ENCODE measurements at places on chromosomes 2 and 18.

DNA sequence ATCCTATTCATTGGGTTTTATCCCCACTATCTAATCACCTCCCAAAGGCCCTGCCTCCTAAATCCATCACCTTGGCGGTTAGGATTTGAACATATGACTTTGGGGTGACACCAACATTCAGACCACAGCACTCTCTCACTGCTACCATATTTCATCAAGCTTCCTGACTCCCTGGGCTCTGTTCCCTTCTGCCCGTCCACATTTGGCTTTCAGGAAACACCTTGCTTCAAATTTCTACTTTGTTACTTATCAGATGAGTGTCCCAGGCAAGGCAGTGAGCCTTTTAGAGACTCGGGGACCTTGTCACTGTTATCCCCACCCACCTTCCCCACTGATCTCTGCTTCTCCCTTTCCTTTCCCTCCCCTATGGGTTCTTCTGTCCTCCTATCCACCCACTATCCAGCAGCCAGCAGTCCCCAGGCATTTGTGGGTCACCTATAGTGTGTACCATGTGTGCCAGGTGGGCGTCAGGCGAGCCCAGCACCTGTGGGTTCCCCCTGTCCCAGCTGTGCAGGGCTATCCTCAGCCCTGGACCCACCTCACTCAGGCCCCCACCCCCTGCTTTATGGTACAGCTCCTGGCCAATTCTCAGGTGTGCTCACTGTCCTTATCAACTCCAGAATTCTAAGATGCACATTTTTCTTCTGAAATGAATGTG, 230.9 kb downstream of the LOXHD1 start:
- DNase-seq = no peak

- no peak for DNase-seq
Observed at GRCh38 chr2:144233317-144233716, 286.6 kb downstream of the ZEB2 start.

DNA sequence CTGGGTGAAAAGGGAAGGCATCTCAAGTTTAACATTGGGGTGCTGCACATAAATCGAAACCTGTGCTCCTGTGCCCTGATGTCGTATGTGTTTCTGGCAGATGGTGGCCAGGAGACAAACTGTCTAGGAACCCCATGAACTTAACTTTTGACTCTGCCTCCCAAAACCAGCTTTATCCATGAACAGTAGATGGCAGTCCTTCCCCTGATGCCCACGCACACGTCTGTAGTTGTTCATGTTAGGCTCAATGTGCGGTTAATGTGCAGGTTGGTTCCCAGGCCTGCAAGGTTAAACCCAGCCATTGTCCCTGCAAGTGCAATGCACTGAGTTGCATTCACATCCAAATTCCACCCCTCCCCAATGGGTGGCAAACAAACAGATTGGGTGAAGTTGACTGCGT, 44.1 kb upstream of the SIX3 start:
- no peak for DNase-seq

GRCh38 chr2:98701230-98701629, 29.7 kb downstream of the MGAT4A start:
- no peak for DNase-seq

DNA sequence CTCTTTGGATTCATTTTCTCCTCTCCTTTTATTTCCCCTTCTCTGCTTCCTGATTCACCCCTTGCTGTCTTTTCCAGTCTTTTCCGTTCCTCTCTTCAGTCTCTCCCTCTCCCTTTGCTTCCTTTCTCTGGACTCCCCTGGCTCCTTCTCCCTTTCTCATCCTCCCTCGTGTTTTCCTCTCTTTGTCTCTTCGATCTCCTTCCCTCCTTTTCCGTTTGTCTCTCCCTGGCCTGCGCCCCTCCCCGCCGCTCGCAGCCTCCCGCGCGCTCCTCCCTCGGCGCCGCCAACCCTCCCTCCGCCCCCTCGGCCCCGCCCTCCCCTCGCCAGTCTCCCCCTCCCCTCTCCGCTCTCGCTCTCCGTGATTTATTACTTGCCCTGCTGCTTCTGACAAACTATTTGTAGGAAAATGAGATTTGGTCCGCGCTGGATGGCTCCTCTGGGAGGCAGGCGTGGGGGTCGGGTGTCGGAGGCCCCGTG, 46.0 kb upstream of the PAX8 start:
- DNase-seq = no peak

DNA sequence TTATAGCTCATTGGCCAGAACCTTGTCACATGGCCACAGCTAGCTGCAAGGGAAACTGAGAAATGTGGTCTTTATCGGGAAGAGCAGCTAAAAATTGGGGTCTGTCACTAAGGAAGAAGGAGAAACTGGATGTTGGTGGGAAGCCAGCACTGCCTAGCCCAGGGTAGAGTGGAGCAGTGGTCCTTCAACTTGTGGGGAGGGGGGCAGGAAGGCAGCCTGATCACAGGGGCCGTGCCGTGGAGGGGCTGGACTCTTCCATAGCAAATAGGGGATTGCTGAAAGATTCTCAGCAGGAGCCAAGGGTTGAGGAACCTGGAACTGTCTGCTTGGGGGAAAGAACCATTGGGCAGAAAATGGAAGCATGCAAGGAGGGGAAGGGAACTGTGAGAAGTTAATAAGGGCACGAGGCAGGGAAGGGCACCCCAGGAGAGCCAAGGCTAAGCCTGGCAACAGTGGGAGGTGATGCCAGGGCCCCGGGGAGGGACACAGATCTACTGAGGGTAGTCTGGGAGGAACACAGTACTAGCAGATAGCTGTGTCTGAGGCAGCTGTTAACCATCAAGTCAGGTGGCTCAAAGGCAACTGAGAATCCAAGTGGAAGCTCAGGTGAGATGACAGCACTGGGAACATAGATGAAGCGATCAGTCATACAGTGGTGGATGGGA, 5.9 kb upstream of the NEURL3 start:
- DNase-seq = no peak

DNA sequence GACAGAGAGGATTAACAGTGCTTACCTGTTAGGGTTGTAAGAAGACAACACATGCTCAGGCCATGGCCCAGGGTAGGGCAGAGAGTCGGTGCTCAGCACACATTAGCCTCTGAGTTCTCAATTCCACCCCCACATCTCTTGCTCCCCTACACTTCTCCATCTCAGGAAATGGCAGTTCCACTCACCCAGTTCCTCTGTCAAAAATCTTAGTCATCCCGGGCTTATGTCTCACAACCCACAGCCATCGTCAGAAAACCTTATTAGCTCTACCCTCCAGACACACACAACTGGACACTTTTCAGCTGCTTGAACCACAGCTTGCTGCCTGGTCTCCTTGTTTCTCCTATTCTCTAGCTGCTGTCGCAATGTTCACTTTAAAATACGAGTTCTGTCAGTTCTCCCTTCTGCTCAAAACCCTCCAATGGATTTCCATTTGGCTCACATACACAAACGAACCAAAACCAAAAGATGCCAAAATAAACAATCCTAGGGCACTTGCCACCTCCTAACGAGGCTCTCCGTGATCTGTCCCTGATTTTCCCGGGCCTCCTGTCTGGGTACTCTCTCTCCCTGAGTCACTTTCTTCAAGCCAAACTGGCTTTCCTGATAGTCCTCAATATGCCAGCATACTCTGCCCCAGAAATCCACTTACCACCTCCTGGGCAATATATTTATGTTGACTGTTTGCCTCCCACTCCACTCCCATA, 89.7 kb downstream of the KCTD1 start:
- no peak for DNase-seq

DNA sequence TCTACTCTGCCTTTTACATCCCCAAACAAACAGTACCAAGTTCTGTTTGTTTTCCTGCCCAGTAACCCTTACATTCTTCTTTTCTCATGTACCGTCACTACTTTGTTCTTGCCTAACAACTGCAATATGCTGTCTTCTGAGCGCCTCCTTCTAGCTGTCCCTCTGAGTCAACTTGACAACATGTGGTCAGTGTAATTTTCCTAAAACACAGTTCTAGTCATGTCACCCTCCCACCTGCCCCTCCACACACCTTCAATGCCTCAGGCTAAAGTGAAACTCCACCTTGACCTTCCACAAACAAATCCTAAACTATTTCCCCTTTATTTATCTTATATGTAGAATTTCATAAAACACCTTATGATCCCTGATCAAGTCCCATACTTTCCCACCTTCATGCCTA, 124.6 kb upstream of the CD302 start:
- no peak for DNase-seq

DNA sequence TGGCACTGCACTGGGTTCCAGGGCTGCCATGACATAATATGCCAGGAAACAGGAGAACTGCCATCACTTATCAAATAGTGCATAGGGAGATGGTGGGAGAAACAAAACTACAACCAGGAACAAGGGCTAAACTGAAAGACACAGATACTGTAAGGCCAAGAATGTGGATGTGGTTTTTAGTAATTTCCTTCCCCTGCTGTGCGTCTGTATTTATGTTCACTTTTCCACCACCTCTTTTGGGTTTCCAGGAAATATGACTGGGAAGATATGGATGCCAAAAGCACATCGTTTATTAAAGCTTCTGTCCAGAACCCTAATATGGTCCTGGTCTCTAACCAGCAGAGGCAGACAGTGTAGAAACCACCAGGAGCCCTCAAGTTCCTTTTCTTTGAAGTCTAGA, 759.7 kb upstream of the FANCL start:
- no peak for DNase-seq

- DNase-seq = no peak
Observed at GRCh38 chr2:121095257-121096080, 189.5 kb downstream of the TFCP2L1 start.

DNA sequence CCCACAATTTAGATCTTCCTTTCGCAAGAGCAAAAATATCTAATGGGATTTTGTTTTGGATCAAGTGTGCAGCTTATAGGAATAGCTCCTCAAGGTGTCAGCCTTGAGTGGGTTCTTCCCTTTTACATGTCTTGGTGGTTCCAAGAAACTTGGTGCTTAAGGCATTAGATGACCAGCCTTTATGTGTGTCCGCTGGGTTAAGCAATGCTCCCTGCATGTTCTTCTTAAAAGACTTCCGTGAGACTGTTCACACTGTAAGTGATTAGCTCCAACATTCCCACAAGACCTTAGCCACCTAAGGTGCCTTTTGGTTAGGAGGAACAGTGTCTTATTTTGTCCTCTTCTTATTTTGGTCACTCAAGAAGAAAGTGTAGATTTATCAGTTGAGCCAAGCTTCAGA, 44.3 kb upstream of the GPR39 start:
- no peak for DNase-seq

DNA sequence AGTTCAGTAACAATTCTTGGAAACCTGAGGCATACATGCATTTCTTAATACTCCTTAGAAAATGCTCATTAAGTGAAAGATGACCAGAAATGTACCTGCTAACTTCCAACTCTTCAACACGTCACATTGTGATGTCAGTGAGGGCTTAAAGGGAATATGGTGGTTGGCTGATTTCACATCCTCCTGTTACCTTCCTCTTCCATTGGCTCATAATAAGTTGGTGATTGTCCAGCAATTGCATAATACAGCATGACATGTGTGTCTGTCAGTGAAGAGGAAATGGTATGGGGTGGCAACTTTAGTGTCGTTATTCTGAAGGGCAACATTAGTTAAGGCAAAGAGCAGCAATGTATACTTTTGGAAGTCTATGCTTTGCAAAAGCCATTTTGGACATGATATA, 26.0 kb downstream of the PLEK start:
- DNase-seq = no peak

- no peak for DNase-seq
Observed at GRCh38 chr2:197555467-197555866, 39.6 kb downstream of the MOB4 start.

DNA sequence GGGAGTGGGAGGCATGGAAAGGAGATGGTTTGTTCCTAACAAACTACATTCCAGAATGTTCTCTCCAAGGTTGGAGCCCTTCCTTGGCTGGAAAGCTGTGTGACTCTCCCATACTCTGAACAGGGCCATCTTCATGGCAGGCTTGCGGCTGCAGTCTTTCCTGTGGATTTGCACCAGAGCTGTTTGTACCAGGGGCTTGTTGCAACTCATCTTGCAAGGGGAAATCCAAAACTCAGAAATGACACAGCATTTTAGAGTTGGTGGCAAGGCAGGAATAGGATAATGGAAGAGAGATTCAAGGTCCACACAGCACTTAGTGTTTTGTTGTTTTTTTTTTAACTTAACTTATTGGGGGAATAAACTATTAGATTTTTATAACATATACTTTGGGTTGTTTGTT, 73.7 kb upstream of the ZNF516 start:
- DNase-seq = no peak

DNA sequence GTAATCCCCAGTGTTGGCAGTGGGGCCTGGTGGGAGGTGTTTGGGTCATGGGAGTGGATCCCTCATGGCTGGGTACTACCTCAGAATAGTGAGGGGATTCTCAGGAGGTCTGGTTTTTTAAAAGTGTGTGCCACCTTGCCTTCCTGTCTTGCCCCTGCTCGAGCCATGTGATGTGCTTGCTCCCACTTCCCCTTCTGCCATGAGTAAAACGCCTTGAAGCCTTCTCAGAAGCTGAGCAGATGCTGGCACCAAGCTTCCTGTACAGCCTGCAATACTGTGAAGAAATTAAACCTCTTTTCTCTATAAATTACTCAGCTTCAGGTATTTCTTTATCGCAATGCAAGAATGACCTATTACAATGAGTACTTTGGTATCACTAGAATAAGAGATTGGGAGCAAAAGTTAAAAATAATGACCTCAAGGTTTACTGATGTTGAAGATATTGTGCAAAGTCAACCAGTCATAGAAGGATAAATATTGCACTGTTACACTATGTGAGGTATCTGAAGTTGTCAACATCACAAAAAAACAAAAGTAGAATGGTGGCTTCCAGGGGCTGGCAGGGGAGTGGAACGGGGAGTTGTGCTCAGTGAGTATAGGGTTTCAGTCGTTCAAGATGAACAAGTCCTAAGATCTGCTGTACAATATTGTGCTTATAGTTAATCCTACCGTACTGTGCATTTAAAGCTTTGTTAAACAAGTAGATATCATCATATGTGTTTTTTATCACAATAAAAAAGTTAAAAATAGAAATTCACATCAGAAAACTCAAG, 938.3 kb upstream of the CNTNAP5 start:
- DNase-seq = no peak

GRCh38 chr18:34219651-34220050, 5.1 kb downstream of the NOL4 start:
- no peak for DNase-seq

DNA sequence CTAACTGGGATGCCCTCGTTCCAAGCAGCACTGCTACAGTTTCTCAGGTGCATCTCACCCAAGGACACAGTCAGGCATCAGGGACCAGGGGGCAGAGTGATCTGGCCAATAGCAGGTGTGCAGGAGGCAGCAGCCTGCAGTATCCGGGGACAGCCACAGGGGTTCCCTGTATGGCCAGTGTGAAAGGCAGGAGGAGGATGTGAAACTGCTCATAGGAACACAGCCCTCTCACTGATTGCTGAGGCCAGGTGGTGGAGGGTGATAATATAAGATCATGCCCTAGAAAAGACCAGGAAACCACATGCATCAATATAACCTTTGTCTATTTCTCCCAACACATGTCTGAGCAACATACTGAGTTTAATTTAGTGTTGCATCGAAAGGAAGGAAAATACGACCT, 112.7 kb upstream of the TACR1 start:
- DNase-seq = no peak

Data from stimulated activated CD8-positive, alpha-beta memory T cell treated with anti-CD3 and anti-CD28 coated beads, Interleukin-15, amount 100 ng/mL, for 4 hours (primary cell).